ENCODE measurements at places on chromosomes 1 and 21. TPM values are rescaled to one million over a fixed set of nuclear protein-coding genes. Genes with fewer than 3 reads are reported as not detected.

- no peak for ATAC-seq
Measured at GRCh38 chr21:35191128-35191527, 142.0 kb upstream of the RUNX1 start.

GRCh38 chr1:61742620-61743430, 545 bp downstream of the PATJ start:
- ATAC-seq, result peak; percentile 63

GRCh38 chr1:216902669-216903381, 179.6 kb upstream of the ESRRG start:
- ATAC-seq, result peak; percentile 95

GRCh38 chr1:173554089-173554488, 48.8 kb downstream of the SLC9C2 start:
- no peak for ATAC-seq

DNA sequence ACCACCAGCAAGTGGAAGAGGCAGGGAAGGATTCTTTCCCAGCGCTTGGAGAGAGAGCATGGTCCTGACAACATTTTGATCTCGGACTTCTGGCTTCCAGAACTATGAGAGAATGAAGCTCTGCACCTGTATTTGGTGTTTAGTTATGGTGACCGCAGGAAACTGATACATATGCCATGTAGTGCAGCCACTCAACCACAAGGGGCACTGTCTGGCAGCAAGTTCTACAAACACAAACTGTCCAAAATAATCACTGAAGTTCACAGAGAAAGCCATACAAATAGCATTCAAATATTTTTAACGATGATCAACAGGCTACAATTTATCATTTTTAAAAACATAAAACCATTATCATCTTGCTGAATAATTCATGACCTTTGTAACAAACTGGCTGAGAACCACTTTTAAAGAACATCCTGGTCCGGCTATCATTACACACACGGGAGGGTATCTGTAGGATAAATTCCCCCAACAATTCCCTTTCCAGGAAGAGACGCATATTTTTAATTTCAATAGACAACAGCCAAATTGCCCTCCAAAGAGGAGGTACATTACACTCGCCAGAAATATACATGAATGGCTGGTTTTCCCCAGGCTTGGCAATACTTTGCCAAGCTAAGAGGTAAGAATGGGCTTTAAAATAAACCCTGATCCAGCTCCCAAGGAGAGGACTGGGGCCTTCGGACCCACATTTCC, 9.2 kb upstream of the CBR3 start:
- peak; percentile 50 for ATAC-seq

GRCh38 chr1:101820071-101820470, 176.7 kb downstream of the OLFM3 start:
- ATAC-seq, result no peak

GRCh38 chr1:3161176-3161840, 92.3 kb downstream of the PRDM16 start:
- no peak for ATAC-seq

DNA sequence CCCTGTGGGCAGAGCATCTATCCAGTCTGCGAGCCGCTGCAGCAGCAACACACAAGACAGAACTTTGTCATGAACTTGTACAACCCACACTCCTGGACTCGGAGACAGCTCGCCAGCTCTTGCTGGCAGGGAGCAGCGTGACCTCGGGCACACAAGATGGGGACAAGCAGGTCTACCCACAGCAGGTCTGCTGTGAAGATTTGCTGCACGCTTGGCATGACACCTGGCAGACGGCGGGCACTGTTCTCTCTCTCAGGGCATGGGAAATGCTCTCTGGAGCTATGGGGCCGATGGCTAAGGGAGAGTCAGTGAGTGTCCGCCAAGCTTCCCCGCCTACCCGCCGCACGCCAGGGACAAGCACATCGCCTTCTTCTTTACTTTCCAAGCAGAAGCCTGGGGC, 90.0 kb downstream of the STUM start:
- no peak for ATAC-seq

GRCh38 chr1:20031161-20031560, 38.8 kb upstream of the PLA2G5 start:
- no peak for ATAC-seq

DNA sequence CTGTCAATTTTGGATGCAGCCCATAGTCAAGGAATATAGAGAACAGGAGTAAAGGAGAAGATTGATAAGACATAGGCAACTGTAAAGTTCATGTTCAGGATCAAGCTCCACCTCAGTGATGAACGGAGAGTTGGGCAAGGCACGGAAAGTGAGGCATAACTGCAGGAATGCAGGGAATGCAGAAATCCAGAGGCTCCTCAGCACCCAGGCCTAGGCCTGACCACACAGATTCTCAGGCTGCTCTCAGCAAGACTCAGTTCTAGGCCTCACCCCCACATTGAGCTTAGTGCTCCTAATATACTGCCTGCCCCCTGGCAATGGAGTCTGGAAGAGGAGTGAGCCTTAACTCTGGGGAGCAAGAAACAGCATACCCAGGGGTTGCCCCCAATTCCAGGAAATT, 36.3 kb upstream of the S1PR1 start:
- no peak for ATAC-seq

GRCh38 chr1:58401991-58402390, 144.5 kb downstream of the OMA1 start:
- ATAC-seq, result no peak

GRCh38 chr1:38712046-38712445, 147.5 kb downstream of the RRAGC start:
- no peak for ATAC-seq

GRCh38 chr1:34928066-34928696, 1.3 kb downstream of the DLGAP3 start:
- ATAC-seq, result no peak

DNA sequence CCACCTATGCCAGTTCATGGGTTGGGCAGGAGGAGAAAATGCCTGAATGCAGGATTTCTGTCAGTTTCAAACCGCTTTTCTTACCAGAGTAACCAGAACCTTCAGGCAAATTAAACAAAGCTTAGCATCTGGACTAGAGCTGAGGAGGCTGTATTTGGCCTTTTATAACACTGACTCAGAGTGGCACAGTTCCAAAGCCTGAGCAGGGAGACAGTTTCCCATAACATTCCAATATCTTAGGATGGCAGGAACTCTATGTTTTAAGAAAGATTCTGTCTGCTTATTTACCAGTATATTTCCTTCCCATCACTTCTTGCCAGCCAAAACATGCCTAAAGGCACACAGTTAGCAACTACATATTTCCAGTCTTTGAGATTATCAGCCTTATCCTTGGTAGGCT, 46.8 kb downstream of the UBR4 start:
- no peak for ATAC-seq

- peak; percentile 47 for ATAC-seq
Measured at GRCh38 chr1:63917571-63918417, 144.0 kb downstream of the ROR1 start.

- no peak for ATAC-seq
Measured at GRCh38 chr1:33482412-33482811, 10.0 kb downstream of the ZSCAN20 start.

GRCh38 chr1:58784758-58785441, 1.1 kb upstream of the JUN start:
- ATAC-seq, result peak; percentile 32

DNA sequence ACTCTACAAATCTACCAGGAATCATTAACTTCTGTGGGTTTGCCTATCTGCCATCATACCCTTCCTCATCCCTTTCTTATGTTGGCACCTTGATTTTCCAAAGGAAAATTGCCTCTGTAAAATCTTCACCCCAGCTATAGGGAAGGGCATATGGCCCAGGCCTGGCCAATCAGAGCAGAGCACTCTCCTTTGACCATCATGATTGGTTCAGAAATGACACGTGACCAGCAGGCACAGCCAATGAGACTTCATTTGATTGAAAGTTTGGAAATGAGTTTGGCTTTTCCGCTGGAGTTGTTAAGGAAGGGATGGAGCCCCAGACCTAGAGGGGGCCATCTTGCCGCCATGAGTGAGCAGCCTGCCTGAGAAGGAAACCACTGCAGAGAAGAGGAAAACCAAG, 35.1 kb upstream of the IFFO2 start:
- ATAC-seq, result no peak

The LEPROT gene
- 42.1 TPM for total RNA-seq

The NCDN gene
- total RNA-seq, result 10.6 TPM

The PTP4A2 gene
- total RNA-seq, result 100 TPM

The CLDN8 gene
- 1.6 TPM for total RNA-seq

The LPAR3 gene
- total RNA-seq, result 20.6 TPM

The ARID4B gene
- 13.5 TPM for total RNA-seq

The PTGFR gene
- total RNA-seq, result 0.24 TPM

The IL20 gene
- not detected for total RNA-seq

The BLACAT1 gene
- 2.1 TPM for total RNA-seq

Measured in esophagus mucosa (tissue), 1 donor.